G401 (cell line): ENCODE measurements at places on chromosomes 11 and 22.

DNA sequence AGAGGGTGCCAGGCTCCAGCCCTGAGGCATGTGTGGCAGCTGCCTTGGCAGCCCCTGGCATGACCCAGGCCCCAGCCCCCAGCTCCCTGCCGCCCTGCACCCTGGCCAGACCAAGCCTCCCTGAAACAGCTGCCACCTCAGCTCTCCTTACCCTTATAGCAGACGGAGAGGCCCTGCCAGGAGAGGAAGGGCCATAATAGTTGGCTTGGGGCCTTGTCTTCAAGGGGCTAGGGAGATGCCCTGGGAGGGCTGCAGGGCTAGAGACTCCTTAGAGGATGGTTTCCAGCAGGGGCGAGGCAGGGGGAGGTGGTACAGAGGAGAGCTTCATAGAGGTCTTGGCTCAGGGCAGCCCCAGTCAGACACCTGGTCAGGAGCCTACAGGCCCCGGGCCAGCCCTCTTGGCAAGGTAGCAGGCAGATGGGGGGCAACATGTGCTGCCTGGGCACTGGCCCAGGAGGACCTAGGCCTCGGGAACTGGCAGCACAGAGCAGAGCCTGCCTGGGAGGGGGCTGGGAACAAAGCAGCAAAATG lies 13.0 kb downstream of the SMTN start:
- DNase-seq: peak; percentile 93

- no peak for DNase-seq
Observed at GRCh38 chr11:15941206-15941770, 415.1 kb downstream of the SOX6 start.

DNA sequence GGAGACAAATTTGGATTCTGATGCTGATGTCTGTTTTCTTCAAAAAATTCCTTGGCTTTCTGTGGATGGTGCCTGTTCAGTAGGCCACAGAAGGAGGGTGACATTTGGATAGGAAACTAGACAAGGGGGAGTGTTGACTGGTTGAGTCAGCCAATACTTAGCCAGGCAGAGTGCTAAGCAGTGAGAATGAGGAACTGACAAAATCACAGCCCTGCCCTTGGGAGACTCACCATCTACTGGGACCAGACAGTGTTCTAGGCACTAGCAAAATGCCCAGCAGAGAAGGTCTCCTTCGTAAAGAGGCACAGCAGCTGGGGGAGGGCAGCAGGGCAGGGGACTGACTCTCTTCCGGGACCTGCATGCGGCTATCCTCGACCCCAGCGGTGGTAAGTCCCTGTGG lies 190.2 kb downstream of the DSCAML1 start:
- no peak for DNase-seq

- no peak for DNase-seq
Observed at GRCh38 chr11:95985174-95985808, 61.4 kb upstream of the MTMR2 start.

- DNase-seq: no peak
Observed at GRCh38 chr22:42825796-42826195, 31.3 kb downstream of the ARFGAP3 start.

GRCh38 chr22:46079861-46080821 lies 70.2 kb upstream of the PPARA start:
- peak; percentile 82 for DNase-seq

- DNase-seq: no peak
Observed at GRCh38 chr11:2830030-2830812, 55.4 kb downstream of the CDKN1C start.

- peak; percentile 25 for DNase-seq
Observed at GRCh38 chr11:61392981-61393595, 701 bp downstream of the TMEM216 start.

DNA sequence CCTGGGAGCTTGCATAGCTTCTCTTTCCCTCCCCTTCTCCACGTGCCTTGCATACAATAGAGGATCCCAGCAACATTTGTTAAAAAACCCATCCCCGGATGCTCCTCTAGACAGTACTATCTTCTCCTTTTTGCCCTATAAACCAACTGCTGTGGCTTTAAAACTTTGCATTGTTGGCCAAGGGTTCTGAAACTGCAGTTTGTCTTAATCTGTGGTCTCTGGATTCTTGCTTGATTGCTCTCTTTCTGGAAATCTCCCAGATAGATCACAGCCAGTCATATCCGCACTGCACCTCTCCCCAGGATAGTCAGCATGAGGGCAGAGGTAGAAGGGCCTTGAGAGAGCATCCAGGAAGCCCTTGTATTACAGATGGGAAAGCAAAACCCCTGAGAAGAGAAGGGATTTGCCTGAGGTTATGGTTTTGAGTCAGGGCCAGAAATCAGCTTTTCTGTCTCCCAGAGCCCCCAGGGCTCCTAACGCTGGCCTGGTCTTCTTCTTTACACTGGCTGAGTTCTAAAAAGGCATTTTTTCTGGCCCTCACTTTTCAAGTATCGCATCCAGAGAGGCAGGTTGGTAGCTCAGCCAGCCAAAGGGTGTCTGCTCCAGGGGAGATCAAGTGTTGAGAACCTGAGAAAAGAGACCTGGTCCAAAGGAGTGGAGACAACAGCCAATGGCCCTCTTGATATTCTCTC lies 70.6 kb downstream of the ADM start:
- no peak for DNase-seq

DNA sequence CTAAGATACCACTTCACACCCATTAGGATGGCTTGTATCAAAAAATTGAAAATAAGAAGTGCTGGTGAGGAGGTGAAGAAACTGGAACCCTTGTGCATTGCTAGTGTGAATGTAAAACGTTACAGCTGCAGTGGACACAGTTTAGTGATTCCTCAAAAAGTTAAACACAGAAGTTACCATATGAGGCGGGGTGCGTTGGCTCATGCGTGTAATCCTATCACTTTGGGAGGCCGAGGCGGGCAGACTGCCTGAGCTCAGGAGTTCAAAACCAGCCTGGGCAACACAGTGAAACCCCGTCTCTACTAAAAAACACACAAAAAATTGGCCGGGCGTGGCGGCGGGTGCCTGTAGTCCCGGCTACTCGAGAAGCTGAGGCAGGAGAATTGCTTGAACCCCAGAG lies 43.5 kb downstream of the SGSM3 start:
- no peak for DNase-seq

DNA sequence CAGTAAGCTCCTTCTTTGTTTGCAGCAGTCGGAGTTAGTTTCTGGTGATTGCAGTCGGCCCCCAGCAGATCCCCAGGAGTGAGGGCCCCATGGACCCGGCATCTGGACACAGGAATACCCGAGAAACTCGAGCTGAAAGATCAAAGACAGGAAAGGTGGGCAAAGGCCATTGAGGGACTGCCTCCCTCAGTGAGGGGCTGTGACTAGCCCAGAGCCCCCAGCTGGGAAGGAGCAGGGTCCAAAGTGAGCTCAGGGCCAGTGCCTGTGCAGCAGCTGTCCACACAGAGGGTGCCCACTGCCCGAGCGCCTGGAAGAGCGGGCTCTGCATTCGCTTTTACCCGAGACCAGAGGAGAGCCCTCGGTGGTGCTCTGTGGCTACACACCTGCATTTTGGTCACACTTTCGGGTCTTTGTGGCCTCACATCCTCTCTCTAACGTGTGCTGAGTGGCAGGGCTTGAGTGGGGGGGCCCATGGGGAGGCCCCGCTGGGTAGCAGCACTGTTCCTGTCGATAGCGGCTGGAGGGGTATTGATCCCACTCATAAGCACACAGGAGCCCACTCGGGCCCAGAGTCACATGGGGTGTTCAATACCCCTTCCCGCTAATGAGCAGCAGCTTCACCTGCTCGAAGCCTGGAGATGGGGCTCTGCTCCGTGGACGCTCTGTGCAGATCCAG lies 532.9 kb downstream of the TBC1D22A start:
- no peak for DNase-seq

DNA sequence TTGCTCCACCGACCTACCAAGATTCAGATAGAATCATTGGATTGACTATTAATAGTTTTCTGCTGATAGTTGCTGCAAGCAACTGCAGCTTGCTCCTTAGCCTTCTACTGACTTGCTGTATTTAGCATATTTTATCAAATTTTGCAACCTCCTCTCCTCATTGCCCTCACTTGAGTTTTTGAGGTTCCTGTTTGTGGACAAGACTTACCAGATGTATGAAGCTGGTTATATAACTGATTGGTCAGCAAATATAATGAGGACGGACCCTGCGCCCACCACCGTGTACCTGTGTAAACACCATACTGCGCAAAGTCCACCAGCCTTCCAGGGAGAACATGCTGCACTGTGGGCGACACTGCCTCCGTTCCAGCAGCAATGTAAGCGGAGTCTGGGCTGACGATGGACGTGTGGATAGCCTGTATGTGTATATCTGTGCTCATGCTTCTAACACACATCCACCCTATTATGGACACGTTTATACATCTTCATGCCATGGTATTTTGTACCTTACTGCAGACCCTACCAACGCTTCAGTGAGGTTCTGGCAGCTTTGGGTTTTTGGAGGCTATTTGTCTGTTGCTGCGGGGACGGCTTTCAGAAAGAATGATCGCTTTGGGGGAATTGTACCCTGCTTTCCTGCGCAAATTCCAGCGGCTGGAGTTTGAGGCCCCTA lies 1.5 kb upstream of the USP18 start:
- no peak for DNase-seq

DNA sequence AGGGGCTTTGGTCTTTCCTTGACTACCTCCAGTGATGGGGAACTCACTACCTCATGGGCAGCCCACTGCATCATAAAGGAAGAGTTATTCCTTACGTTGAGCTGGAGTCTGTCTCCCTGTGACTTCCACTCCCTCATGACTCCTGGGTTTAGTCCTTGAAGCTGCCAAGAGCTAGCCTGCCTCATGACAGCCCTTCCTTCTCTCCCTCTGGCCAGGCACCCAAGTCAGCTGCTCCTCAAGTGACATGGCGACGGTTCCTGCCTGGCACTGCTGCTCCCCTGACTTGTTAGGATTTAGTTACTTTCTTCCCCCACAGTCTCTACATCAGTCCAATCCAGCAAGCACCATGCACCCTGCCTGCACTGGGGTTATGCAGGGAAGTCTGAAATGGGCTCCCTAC lies 196.1 kb upstream of the TBCEL start:
- no peak for DNase-seq
